Stimulated activated CD8-positive, alpha-beta memory T cell treated with anti-CD3 and anti-CD28 coated beads, Interleukin-7, amount 100 ng/mL, for 48 hours (primary cell): ENCODE measurements at places on chromosomes 16 and 17.

- no peak for DNase-seq
Observed at GRCh38 chr17:37107406-37108083, 158.8 kb downstream of the AATF start.

- DNase-seq = no peak
Observed at GRCh38 chr17:59391021-59391420, 59.6 kb downstream of the YPEL2 start.

- peak; percentile 33 for DNase-seq
Observed at GRCh38 chr16:15434425-15435215, at the start of gene BMERB1. Gene BMERB1 (plus strand): TSS chr16:15434588. CDS start chr16:15434654, 66 bp downstream.

DNA sequence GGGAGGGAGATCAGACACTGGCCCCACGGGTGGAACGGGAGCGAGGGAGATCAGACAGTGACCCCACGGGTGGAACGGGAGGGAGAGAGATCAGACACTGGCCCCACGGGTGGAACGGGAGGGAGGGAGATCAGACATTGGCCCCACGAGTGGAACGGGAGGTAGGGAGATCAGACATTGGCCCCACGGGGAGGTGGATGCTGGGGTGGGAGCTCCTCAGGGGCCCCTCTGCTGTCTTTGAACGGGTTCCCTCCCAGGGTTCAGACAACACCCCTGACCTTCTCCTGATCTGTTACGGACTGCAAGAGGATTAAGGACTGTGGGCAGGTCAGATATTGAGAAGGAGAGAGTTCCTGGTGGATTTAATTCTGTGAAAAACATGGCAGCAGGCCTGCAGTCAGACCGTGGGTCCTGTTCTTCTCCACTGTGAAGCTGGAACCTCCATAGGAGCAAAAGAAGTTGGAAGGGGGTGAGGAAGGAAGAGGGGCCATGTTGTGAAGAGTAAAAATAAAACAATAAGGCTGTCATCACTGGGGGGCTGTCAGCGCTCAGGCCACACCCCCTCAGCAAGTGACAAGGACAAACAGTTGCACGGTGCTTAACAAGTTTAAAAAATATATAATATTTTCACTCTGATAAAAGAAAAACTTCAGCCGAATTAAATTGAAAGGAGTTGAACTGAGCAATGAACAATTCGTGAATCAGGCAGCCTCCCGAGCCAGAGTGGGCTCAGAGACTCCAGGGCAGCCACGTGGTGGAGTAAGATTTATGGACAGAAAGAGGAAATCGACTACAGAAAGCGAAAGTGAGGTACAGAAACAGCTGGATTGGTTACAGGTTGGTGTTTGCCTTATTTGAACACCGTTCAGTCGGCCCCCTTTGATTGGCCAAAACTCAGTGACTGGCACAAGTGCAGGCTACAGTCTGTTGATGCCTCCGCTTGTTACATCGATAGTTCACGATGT lies 348.7 kb upstream of the TNRC6C start:
- DNase-seq = peak; percentile 23

- no peak for DNase-seq
Observed at GRCh38 chr16:22312897-22313781, 15.9 kb downstream of the POLR3E start.

DNA sequence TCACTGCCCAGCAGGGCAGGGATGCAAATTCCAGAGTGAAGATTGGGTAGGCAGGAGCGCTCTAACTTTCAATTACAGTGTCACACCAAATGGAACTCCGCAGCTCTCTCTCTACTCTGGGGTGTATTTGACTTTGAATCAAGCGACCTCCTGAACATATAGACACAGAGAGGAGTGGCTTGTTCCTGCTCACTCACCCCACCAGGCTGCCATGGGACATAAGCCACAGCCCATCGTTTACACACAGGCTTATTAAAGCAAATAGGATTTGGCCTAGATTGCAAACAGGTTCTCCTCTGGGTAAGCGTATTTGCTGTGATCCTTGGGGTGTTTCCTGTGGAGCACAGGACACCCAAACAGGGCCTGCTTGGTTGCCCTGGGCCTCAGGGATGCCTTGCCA lies 281.6 kb upstream of the CCL2 start:
- DNase-seq = no peak

DNA sequence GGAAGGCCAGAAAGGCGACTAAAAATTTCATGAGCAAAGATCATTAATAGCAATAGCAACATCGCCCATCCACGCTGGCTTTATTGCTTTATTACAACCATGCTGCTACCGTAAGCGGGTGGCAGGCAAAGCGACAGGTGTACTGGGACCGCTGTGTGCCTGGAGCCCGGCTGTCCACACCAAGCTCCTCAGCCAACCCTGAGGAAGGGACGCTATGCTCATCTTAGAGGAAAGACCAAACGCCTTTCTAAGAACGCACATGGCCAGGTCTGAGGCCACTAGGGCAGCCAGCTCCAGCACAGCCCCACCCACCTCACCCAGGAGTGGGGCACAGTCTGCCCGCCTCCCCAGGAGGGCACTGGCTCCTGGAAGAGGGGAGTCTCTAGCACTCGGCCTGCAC lies 28.0 kb downstream of the PEMT start:
- no peak for DNase-seq

- no peak for DNase-seq
Observed at GRCh38 chr16:2429771-2430663, 770 bp downstream of the CCNF start.
